ENCODE measurements at places on chromosomes 5 and 9.

DNA sequence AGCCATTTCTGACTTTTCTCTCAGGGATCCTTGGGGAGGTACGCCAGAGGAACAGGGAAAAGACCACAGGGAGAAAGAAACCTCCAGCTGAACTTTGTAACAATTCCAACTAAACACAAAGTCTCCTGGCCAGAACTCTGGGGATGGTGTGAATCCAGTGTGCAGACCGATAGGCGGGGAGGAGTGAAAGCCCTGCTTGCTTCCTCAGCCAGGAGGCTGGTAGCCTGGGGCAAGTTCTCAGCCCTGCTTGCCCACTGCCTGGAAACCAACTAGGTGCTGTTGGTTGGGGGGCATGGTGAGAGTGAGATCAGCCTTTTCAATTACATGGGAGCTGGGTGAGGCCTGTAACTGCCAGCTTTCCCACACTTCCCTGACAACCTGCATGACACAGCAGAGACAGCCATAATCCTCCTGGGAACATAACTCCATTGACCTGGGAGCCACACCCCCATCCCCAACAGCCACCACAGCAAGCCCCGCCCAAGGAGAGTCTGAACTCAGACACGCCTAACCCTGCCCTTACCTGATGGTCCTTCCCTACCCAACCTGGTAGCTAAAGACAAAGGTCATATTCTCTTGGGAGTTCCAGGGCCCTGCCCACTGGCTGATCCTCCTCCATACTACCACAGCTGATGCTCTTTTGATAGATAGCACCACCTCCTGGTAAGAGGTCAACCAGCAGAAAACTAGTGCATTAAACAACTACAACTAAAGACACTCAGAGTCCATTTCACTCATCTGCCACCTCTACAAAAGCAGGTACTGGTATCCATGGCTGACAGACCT is 100.1 kb upstream of the TNFAIP8 start:
- no peak for DNase-seq

DNA sequence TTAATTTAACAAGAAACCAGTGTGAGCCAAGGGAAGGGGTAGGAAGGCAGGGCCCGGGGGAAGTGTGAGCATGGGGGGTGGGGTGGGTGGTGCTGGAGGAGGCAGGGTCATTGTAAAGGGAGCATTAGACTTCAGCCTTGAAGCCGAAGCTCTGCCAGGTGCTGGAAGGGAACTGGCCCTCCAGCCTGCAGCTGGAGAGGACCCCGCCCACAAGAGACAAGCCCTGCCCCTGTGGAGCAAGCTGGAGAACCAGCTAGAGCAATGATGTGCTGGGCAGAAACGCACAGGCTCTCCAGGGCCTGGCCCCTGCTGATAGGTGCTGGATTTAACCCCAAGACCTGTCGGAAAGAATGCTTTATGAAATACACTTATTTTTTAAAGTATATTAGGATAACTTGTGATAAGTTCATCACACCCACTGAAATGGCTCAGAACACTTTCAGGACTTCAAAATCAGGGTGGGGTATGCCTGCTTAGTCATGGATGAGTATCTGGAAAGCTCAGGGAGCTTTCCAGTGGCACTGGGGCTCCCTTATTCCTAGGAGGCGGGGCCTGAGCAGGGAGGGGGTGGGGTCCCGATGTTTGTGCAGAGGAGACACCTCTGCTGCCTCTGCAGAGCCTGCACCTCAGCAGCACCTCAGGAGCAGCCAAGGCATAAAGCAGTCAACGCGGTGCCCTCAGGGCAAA is 27.1 kb downstream of the UBE2QL1 start:
- no peak for DNase-seq

DNA sequence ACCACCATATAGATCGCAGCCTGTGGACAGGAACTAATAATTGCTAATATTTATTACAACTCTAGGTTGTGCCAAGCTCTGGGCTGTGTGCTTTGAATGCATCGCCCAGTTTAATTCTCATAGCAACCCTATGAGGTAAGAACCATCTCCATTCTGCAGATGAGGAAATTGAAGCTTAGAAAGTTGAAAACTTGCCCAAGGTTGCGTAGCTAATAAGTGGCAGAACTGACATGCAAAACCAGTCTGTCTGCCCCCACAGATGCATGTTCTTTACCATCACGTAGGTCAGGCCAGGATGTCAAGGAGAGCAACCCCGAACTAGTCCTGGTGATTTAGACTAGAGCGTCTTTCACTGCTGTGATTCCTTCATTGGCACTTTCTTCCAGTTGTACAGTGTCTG is 15.6 kb downstream of the WWC1 start:
- no peak for DNase-seq

GRCh38 chr9:135215571-135216161 is 128.2 kb downstream of the OLFM1 start:
- DNase-seq, result no peak

DNA sequence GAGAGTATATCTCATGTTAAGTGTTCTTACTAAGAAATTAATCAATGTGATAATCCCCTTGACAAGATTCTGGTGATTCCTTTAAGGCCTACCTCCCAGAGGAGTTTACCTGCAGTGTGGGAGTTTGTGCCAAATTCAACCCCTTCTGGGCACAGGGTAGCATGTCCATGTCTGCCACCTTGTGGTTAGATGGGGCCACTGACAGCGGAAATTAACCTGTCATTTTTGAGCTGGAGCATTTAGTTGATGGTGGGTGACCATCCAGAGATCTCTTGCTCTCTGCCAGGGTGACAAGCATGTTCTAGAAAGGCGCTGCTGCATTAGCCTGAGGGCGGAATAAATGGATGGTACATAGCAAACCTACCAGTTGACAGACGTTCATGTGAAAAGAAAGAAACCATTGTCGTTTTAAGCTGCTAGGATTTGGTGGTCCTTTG is 132.2 kb downstream of the FBXO4 start:
- peak; percentile 14 for DNase-seq

GRCh38 chr5:91144491-91145332 is 238.4 kb downstream of the ARRDC3 start:
- no peak for DNase-seq

DNA sequence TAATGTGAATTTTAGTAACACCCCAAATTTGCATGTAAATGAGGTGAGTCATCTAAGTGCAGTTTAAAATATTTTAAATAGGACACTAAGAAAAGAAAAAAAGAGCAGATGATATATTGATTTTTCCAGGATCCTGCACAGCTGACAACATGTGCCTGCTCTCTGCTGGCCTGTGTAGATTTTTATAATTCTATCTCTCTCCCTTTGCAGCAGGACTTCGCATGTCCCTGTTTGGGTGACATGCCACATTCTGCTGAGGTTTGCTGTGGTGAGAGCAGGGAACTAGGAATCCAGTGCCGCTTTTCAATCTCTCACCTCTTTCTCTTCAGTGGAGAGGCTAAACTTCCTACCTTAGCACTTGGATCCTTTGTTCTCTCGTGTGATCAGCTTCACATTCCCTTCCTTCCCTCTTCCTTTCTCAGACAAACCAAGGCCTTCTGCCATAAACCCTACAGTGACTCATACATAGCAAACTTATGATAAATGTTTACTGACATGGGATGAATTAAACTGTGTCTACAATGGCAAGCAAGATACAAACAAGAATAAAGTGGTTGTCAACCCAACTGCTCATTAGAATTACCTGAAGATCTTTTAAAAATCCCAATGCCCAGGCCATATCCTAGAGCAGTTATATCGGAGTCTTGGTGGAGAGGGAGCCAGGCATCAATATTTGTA is 198.8 kb upstream of the EFNA5 start:
- DNase-seq, result no peak

GRCh38 chr9:126461608-126462007 is 135.0 kb downstream of the MVB12B start:
- no peak for DNase-seq

DNA sequence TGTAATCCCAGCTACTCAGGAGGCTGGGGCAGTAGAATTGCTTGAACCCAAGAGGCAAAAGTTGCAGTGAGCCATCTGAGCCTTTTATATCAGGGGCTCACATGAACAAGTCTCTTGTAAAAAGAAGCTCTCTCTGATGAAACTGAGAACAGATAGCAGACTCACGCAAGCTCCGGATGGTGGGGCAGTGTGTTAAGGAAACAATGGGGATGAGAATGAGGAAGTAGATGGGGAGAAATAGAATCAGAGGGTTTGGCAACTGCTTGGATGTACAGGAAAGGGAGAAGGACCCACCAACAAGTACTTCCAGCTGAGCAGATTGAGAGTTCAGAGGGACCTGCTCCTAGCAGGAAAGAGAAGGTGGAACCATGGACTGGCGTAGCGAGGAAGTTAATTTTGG is 18.6 kb downstream of the TMEM252 start:
- DNase-seq, result no peak

GRCh38 chr9:7121055-7121454 is 363.3 kb downstream of the KDM4C start:
- DNase-seq, result no peak

DNA sequence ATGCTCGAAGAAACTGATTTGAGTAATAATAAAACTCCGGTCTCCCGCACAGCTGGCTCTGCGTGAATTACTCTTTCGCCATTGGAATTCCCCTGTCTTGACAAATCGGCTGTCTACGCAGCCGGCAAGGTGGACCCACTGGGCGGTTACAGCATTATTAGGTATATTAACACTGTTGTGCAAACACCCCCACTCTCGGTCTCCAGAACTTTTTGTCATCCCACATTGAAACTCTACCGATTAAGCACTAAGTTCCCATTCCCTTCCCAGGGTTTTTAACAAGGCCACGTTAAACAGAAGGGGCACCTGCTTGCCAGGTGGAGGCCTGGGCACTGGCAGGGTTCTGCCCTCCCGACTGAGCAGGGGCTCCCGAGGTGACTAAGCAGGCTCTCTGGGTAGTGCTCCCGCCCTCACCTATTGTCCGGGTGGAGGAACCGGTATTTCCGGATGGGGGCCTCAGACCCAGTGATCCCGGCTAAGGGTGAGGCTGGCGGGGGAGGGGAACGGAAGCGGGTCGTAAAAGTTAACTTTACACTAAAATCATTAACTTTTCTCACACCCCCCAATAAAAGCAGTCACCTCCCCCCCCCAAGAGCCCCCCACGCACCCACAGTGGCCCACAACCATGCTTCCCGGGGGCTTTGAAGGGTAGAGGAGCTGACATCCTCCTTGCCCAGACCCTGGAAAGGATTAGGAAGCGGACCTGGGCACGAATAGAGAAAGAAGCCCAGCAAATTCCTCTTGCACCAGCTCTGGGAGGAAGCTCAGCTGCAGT is 53.5 kb upstream of the TJP2 start:
- DNase-seq, result peak; percentile 10

Data from stimulated activated CD8-positive, alpha-beta memory T cell treated with anti-CD3 and anti-CD28 coated beads, Interleukin-2, amount 100 ng/mL, for 48 hours (primary cell).